ENCODE measurements at places on chromosomes 16 and 17. TPM values are rescaled to one million over a fixed set of nuclear protein-coding genes. Genes with fewer than 3 reads are reported as not detected.

DNA sequence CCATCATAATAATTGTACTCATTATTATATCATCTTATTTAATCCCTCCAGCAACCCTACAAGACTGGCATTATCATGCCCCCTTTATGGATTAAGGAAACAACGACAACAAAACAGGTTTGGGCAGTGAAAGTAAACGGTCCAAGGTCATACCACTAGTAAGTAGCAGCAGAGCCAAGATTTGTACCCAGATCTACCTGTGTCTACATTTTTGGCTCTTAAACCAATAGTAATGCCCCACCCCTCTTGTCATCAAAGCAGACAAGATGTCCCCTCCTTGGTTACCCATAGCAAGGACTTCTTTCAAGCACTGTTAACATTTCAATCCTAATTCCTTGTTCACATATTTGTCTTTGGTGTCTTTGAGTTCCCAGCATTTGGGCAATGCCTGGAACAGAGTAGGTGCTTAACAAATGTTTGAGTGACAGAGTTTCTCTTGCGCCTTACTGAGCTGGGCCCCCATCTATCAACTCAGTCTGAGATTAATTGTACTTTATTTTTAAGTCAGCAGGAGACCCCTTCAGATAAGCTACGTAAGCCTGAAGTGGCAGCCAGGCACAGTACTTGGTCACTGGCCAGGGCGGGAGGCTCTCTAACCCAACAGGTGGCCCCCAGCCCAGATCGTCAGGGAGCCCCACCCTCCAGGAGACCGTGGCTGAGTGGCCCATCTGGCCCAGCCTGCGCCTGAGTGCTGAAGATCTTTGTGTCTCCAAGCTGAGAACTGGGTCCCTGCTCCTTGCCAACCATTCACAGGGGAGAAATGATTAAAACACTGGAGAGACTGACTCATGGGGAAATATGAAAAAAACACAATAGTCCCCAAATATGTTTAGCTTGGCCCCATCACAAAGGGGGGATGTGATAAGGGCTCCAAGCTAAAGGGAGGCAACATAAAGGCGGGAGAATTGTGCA lies 75.8 kb downstream of the AXIN2 start:
- H3K4me3 ChIP-seq = no peak overlapping the region
- no peak overlapping the region for H3K27ac ChIP-seq
- no peaks in the 10 kb centered on the region for H3K36me3 ChIP-seq
- H3K27me3 ChIP-seq = no peaks in the 10 kb centered on the region
- DNase-seq = no peak
- H3K4me1 ChIP-seq = no peaks in the 10 kb centered on the region

- no peak overlapping the region for H3K27ac ChIP-seq
Observed at GRCh38 chr16:87093804-87094555, 223.2 kb downstream of the C16orf95 start.

GRCh38 chr17:81583589-81584342 lies 31.6 kb upstream of the FAAP100 start:
- DNase-seq = no peak
- no peaks in the 10 kb centered on the region for H3K4me1 ChIP-seq
- H3K4me3 ChIP-seq = no peak overlapping the region
- H3K36me3 ChIP-seq = peaks cover 53% of the 10 kb centered on the region
- H3K27me3 ChIP-seq = no peaks in the 10 kb centered on the region

The ZNF385C gene
- 4.6 TPM for total RNA-seq

DNA sequence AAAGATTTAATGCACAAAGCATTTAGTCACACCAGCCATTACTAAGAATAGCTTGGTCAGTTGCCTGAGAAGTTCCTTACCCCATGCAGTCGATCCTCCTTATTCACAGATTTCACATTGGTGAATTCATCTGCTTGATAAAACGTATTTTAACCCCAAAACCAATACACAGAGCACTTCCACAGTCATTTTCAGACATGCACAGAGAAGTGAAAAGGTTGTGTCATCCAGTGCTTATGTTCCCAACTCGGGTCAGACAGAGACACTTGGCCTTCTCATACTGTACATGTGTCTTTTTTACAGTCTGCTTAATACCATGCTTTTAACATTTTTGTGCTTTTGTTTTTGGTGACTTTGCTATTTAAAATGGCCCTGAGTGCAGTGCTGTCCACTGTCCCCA lies 219.7 kb downstream of the SPECC1 start:
- no peaks in the 10 kb centered on the region for H3K27me3 ChIP-seq
- no peak overlapping the region for H3K4me3 ChIP-seq
- no peak for DNase-seq
- H3K27ac ChIP-seq = 0 out of 2 replicates have a peak overlapping the region, but pooled peaks have one; percentile 33
- 0 out of 2 replicates have a peak, but pooled peaks cover 16% of the 10 kb centered on the region for H3K36me3 ChIP-seq

GRCh38 chr16:72848759-72849664 lies 198.9 kb downstream of the ZFHX3 start:
- no peaks in the 10 kb centered on the region for H3K36me3 ChIP-seq
- H3K27ac ChIP-seq = no peak overlapping the region
- H3K4me3 ChIP-seq = no peak overlapping the region

The FGF11 gene
- total RNA-seq = 16.6 TPM

The SLC16A5 gene
- total RNA-seq = 40.0 TPM

- no peaks in the 10 kb centered on the region for H3K36me3 ChIP-seq
- H3K4me1 ChIP-seq = peaks cover 13% of the 10 kb centered on the region
- no peak overlapping the region for H3K4me3 ChIP-seq
- DNase-seq = no peak
- H3K27ac ChIP-seq = no peak overlapping the region
- no peaks in the 10 kb centered on the region for H3K27me3 ChIP-seq
Observed at GRCh38 chr17:35775583-35775982, 14.9 kb downstream of the C17orf50 start.

DNA sequence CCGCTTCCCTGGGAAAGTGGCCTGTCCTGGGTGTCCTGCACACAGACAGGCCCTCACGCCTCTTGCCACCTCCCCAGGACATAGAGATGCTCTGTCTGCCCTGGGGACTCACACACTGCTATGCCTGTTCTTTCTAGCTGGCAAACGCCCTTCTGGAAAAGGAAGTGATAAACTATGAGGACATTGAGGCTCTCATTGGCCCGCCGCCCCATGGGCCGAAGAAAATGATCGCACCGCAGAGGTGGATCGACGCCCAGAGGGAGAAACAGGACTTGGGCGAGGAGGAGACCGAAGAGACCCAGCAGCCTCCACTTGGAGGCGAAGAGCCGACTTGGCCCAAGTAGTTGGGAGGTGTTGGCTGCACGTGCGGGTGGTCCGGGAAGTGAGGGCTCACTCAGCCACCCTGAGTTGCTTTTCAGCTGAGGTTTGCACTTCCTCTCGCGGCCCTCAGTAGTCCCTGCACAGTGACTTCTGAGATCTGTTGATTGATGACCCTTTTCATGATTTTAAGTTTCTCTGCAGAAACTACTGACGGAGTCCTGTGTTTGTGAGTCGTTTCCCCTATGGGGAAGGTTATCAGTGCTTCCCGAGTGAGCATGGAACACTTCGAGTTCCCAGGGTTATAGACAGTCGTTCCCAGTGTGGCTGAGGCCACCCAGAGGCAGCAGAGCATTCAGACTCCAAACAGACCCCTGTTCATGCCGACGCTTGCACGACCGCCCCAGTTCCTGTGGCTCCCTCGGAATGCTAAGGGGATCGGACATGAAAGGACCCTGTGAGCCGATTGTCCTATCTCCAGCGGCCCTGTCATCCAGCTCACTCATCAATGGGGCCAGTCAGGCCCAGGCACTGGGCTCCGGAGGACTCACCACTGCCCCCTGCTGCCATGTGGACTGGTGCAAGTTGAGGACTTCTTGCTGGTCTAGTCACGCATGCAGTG lies 3.5 kb upstream of the RPL13 start:
- no peak overlapping the region for H3K4me3 ChIP-seq
- peak; percentile 95 for DNase-seq
- peaks cover 17% of the 10 kb centered on the region for H3K36me3 ChIP-seq
- H3K27me3 ChIP-seq = no peaks in the 10 kb centered on the region

DNA sequence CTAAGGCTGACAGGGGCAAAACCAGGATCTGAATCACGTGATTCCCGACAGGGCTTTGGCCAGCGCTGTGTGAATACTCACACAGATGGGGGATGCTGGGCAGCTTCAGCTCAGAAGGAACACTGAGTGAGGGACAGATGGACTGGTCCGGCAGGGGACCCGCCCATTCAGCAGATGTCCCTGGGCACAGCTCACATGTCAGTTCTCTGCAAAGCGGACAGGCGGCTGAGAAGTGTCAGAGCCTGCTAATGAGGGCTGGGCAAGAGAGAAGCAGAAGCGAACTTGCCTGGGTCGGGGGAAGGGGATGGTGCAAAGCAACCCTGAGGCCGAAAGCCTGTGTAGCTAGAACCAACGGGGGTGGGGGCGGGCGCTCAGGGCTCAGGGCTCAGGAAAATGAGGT lies 11.9 kb upstream of the GLIS2 start:
- no peaks in the 10 kb centered on the region for H3K27me3 ChIP-seq
- H3K36me3 ChIP-seq = 0 out of 2 replicates have a peak, but pooled peaks cover 8% of the 10 kb centered on the region
- H3K27ac ChIP-seq = peak overlapping the region; percentile 88
- H3K4me3 ChIP-seq = no peak overlapping the region

DNA sequence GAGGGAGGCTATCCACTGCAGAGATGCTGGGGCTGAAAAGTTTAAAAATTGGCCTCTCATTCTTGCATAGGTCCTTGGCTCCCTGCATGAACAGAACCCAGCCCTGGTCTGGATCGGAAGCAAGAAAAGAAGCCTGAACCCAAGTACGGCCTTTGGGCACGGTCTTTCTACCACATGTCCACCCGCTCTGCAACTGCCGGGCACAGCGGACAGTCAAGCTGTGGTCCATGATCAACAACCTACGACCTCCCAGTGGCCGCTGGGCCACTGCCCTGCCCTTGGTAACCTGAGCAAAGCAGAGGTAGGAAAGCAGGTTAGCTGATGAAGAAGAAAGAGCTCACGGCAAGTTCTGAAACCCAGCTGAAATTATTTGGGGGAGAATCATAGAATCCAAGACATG lies 3.6 kb downstream of the ABCC12 start:
- no peak overlapping the region for H3K4me3 ChIP-seq
- no peak overlapping the region for H3K27ac ChIP-seq
- H3K4me1 ChIP-seq = no peaks in the 10 kb centered on the region
- H3K36me3 ChIP-seq = no peaks in the 10 kb centered on the region

DNA sequence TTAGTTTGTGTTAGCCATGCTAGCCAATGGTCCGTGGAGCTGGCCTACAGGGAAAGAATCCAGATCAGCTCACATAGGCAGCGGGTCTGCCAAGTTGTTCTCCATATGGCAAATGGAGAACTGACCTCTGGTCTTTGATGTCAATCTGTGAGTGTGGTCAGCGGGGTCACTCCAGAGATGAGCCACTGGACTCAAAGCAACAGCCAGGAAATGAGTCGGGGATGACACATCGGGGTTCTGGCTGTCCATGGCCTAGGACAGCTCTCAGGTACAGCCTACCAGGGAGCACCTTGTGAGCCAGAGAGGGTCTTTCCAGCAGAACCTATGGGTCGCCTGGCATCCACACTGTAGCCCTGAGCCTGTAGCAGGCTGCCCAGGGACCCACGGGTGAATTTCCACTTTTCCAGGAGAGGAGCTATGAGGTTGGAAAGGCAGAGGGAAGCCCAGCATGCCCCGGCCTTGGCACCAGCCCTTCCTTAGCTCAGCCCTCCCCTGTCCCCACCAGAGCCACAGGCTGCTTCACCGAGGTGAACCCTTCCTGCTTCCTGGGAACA lies 203.0 kb upstream of the TNRC6C start:
- H3K27me3 ChIP-seq = no peaks in the 10 kb centered on the region
- no peak for DNase-seq
- no peaks in the 10 kb centered on the region for H3K4me1 ChIP-seq
- no peak overlapping the region for H3K4me3 ChIP-seq
- no peak overlapping the region for H3K27ac ChIP-seq
- no peaks in the 10 kb centered on the region for H3K36me3 ChIP-seq

GRCh38 chr16:75429621-75430403 lies 3.5 kb downstream of the CFDP1 start:
- no peak overlapping the region for H3K4me3 ChIP-seq
- no peak for DNase-seq

The CORO6 gene
- 5.2 TPM for total RNA-seq

GRCh38 chr16:77289331-77289809 lies 90.2 kb downstream of the SYCE1L start:
- no peaks in the 10 kb centered on the region for H3K27me3 ChIP-seq
- no peak for DNase-seq
- H3K4me3 ChIP-seq = no peak overlapping the region
- H3K36me3 ChIP-seq = no peaks in the 10 kb centered on the region
- no peak overlapping the region for H3K27ac ChIP-seq

All from GM23338 (cell line).